ENCODE measurements at places on chromosomes 2 and 18.

- H3K27me3 ChIP-seq = peaks cover 13% of the 10 kb centered on the region
- no peak for DNase-seq
Observed at GRCh38 chr2:199470672-199471442, 13.1 kb upstream of the SATB2 start.

DNA sequence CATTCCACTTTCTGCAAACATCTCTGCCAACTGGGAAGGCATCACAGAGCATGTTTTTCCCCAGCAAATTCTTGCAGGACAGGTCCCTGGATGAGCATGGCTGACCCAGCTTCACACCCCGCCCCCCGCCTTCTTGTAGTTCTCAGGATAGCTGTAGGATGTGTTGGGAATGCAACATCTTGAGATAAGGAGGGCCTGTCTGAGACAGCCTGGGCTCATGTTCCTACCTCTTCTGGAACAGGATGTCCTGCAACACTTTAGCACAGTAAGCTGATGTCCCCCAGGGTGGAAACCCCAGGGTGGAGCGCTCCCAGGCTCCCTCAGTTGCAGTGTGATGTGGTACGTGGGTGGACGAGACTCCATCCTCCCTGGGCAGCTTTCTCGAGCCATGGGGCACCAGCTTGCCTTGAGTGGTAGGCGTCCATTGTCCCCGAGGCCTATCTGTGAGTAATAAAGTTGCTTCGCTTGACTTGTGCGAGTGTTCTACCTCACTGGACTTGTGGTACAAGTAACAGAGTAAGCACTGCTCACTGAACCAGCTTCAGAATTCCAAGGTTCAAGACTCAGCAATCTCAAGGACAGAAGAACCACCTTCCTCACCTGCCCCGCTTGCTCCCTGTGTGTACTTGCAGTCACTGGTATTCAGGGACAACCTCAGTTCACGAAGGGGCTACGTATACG, 48.6 kb downstream of the EMX1 start:
- no peaks in the 10 kb centered on the region for H3K4me1 ChIP-seq
- H3K36me3 ChIP-seq = no peaks in the 10 kb centered on the region
- DNase-seq = no peak
- H3K27me3 ChIP-seq = no peaks in the 10 kb centered on the region

GRCh38 chr2:8576525-8577167, 105.2 kb upstream of the ID2 start:
- H3K27me3 ChIP-seq = no peaks in the 10 kb centered on the region
- no peak overlapping the region for H3K27ac ChIP-seq
- no peak overlapping the region for H3K4me3 ChIP-seq

DNA sequence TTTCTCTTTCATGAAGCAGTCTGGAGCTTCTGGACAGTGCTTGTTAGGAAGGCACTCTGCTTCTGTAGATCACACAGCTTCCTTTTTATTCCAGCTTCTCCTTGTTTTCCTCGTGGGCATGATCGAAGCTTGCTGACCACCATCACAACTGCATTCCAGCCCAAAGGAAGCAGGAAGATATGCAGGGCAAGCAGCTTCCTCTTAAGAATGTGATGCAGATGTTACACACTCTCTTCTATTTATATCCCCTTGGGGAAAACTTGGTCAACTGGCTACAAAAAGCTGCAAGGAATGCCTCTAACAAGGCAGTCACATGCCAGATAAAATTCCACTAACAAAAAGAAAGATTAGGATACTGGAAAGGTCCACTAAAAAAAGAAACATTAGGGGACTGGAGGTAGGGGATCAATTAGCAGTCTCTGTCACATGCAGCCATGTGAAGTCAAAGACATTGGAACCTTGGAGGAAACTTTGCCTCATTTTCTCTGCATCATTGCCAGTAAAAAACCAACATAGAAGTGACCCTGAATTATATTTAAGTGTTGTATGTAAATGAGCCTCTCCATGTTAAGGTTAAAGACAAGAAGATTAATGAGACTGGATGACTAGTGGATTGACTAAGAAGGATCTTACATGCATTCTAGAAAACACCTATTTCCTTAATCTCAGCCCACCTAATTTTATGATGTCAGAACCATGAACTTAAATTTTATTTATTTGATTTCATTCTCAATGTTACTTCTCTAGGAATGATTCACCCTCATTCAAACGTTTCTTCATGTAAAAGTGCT, 98.3 kb downstream of the NAB1 start:
- H3K4me1 ChIP-seq = no peaks in the 10 kb centered on the region
- H3K36me3 ChIP-seq = no peaks in the 10 kb centered on the region
- no peak overlapping the region for H3K27ac ChIP-seq

Measured in right lobe of liver (tissue), 6 donors.